ENCODE measurements at places on chromosomes 11 and 22.

- DNase-seq: no peak
Observed at GRCh38 chr22:48138855-48139254, 1376.4 kb downstream of the TBC1D22A start.

GRCh38 chr11:68375766-68376165, 63.4 kb downstream of the LRP5 start:
- no peak for DNase-seq

DNA sequence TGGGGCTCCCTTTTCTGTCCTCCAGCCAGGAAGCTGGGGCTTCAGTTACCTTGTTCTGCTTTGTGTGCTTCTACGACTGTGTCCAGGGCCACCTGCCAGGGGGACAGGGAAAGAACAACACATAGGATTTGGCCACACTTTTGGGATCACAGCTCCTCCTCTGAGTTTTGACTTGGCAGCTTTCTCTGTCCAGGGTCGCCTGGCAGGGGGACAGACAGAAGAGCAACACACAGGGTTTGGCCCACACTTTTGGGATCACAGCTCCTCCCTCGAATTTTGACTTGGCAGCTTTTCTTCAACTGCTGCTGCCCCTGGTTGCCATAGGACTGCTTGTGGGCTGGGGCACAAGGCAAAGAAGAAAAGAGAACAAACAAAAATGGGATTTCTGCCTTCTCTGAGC, 19.1 kb downstream of the INCENP start:
- no peak for DNase-seq

- DNase-seq: no peak
Observed at GRCh38 chr11:4748438-4748837, 21.3 kb downstream of the OR51F1 start.

DNA sequence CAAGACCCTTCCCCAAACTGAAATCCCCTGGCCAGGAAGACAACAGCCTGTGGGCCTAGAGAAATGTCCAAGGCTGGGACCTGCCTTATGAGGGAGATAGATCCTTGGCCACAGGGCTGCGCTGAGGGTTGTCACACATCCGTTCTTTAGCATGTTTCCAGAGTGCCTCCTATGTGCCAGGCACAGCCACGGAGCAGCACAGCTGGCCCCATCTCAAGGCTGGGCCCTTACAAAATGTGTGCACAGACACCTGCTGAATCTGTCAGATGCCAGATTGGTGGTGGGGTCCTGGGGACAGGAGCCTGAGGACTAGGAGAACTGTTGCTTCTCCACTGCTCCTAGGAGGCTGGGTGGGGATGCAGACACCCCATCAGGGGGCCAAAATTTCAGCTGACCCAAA, 11.2 kb downstream of the GRIK4 start:
- no peak for DNase-seq

GRCh38 chr11:130829920-130830511, 86.3 kb downstream of the SNX19 start:
- no peak for DNase-seq

GRCh38 chr22:46941968-46942798, 179.7 kb downstream of the TBC1D22A start:
- no peak for DNase-seq

- DNase-seq: no peak
Observed at GRCh38 chr11:71242391-71242790, 10.0 kb downstream of the SHANK2 start.

DNA sequence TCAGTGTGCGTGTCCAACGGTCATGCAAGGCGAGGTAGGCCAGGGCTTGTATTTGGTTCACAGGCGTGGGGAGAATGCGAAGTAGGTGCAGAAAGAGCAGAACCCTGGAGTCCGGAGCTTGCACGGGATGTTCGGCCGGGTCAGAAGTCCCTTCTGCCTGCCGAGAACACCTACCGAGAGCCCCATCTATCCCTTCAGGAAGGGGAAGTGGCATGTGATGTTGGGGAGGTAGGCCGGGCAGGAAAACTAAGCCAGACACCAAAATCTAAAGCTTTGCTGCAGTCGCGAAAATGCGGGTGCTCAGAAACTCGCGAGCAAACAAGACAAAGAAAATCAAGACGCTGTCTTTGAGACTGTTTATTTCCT, 435 bp upstream of the TAF6L start:
- no peak for DNase-seq

DNA sequence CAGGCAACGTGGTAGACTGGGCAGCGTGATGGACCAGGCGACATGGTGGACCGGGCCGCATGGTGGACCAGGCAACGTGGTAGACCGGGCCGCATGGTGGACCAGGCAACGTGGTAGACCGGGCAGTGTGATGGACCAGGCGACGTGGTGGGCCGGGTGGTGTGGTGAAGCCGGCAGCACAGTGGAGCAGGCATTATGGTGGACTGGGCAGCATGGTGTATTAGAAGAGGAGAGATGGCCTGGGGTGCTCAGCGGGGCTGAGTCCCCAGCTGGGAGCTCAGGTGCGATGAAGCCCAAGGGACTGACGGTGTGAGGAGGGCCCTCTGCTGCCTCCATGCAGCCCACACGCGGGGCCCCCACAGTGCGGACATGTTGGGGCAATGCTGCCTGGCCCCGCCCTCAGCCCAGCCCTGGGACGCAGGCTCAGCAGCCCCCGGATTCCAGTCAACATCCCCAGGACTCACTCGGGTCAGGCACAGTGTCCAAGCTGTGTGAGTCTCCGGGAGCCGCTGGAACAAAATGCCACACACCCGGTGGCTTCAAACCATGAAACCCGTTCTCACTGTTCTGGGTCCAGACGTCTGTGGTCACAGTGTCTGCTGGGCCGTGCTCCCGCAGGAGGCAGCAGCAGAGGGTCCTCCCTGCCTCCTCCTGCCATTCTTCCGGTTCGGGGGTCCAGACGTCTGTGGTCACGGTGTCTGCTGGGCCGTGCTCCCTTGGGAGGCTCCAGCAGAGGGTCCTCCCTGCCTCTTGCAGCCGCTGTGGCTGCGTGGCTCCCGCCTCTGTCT, 1084.9 kb downstream of the BRD1 start:
- no peak for DNase-seq

- no peak for DNase-seq
Observed at GRCh38 chr11:29490938-29491337, 525.9 kb downstream of the KCNA4 start.

DNA sequence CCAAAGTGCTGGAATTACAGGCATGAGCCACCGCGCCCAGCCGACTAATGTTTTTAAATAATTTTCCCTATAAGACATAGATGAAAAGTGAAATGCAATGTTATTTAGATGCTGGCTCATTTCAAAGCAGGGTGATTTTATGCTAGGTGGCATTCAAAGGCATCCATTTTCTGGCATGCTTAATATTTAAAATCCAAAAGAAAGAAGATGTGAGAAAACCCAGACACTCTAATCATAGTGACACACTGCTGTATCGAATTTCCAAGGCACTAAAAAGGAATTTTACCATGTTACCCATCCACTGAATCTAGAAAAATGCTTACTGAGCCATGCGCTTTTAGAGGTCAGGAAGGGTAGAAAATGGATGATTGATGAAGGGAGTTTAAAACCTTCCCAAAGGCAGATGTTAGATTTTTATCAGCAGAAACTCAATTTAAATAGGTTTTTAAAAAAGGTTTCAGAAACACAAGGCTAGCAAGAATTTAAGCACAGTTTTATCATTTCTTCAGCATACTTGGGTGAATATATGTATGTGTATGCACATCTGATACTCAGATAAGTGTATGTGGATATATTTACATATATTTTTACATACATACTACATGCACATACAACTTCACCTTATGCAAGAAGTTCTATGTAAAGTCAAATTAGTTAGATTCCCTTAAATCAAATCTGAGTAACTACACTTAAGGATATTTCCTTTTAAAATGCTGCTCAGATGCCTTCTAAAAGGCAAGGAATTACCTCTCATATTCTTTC, 24.1 kb upstream of the CCDC89 start:
- no peak for DNase-seq

GRCh38 chr11:80327956-80328614, 887.3 kb upstream of the TENM4 start:
- no peak for DNase-seq

DNA sequence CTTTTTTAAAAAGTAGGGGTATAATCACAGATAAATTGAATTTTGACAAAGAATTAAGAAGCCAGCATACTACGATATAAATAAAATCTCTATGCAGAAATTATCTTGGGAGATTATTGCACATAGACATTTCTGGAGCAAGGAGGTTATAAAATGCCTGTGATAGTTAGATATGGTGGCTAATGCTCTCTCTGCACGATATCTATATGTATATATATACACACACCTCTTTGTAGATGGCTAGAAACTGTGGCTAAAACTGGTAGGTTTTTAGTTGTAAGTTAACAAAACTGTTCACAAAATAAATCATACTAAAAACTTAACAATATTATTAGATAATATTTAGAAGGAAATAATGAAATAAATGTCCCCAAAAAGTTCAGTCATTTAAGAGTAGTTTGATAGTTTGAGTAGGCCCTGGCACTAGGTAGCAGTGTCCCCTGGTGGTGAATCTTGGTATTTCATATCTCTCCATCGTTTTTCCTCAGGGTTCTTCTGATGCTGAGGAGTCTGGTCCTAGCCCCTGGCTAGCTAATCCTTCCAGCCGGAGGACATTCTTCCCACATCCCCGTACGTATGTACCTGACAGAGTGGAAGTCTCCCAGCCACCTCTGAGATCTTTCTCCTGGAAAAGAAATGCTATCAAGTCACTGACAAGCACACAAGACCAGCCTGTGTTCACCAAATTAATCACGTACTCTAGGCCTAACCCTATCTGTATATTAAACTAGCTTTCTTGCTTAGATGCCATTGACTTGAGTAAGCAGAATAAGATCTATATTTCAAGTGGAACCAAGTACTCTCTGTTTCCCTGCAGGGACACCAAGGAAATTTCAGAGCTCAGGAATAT, 32.2 kb downstream of the ART5 start:
- DNase-seq: no peak

DNA sequence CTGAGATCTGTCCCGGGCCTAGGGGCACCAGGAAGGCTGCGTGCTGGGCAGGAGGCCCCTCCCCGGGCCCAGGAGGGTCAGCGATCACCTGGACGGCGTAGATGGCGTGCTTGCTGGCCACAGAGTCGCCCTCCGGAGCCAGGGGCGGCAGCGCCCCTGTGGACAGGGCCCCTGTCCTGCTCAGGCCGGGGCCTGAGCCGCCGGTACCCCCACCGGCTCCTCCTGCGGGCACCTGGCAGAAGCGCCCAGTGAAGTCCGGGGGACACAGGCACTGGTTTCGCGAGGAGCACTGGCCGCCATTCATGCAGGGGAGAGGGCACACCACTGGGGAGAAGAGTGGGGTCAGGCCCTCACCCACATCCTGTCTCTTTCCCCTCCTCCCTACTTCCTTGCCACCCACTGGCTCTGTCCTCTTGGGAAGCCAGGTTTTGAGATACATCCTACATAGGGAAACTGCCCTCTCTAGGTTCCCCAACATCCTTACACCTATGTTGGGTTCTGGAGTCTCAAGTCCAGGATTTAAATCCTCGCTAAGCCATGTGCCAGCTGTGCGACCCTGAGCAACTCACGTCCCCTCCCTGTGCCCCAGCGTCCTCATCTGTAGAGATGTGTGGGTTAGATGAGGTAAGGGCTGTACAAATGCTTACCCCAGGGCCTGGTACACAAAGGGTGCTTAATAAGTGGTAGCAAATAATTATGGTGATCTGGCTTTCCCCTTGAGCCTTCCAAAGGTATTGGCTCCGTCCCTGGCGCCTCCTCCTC, 3.9 kb downstream of the LTBP3 start:
- no peak for DNase-seq

- no peak for DNase-seq
Observed at GRCh38 chr22:48622891-48623545, 1204.7 kb downstream of the BRD1 start.

GRCh38 chr11:17718510-17718962, 835 bp upstream of the MYOD1 start:
- no peak for DNase-seq

DNA sequence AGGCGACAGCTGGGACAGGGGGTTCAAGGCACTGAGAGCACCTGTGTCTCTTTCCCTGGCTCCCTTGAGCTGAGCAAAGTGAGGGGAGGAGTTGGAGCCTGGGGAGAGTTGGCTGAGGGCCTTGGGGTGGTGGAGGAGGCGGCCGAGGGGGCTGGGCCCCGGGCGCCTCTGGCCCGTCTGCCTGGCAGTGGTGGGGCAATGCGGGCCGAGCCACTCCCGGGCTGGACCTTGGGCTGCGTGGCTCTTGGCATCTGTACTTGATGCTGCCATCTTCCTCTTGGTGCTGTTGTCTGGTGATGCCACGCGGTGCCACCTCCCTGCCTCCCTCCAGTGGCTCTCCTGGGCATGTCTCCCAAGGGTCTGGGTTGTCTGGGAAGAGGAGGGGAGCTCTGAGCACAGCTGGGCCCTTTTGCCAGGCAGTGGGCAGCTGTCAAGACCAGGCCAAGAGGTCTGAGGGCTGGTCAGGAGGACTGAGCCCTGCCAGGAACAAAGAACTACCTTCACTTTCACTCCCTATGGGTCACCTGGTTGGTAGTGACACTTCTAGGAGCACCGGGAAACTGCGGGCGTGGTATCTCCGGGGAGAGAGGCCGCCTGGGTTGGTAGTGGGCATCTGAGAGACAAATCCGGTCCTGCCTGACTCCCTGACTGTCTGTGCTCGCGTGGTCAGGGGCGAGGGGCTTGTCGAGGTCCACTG, 1.3 kb downstream of the GRIK4 start:
- DNase-seq: no peak

DNA sequence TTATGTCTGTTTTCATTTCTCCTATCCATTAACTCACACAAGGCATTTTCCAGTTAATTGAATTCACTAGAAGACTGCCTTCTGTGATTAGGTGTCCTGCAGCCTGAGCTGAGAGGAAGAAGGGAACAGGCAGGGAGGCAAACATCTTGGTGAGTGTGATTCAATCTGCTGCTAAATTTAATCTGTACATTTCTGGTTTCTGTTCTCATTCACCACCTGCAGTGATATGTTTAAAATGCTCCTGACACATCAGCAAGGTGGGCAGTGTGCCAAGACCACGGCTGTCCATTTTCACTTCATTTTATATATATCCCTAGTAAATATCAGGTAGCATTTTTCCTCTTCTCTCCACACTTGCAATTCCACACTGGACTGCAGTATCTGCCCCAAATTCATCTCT, 416.5 kb downstream of the TMEM135 start:
- DNase-seq: no peak

- DNase-seq: no peak
Observed at GRCh38 chr11:110712659-110713448, 617 bp upstream of the ARHGAP20 start.

DNA sequence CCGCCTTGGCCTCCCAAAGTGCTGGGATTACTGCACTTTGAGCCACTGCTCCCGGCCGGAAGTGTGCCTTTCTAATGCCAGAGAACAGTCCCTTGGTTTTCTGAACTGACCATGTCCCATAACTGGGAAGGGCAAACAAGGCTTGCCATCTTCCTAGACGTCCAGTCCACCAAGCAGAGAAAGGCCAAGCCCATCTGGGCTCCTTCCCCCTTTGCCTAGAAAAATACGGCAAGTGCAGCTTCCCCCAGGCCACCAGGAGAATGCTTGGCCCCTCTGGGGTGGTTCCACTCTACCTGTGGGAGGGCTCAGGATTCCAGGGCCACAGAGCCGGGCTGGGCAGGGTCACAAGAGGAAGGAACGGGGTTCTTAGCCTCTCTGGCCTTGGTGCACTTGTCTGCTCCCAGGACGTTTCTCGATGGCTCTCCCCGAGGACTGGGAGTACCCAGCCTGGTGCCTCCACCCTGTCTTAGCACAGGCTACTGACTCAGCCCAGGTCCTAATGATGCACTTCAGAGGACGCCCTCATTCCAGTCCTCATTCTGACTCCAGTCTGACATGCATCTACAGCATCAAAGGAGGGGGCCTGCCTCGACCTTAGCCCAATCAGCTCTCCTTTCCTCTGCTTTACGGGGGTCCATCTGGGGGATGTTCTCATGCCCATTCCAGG, 1.2 kb downstream of the USP2 start:
- no peak for DNase-seq

Data from activated T-helper 1 cell treated with anti-CD3 and anti-CD28 coated beads, Interleukin-12 subunit alpha, Interleukin-12 subunit beta, Interleukin-2, Interleukin-4 antibody, amounts not matched to agents 30 ng/mL and 10 ng/mL and 1 ng/mL, durations not matched to agents 14 hours and 24 hours and 36 hours (primary cell).